ENCODE measurements at places on chromosomes 7 and 10. TPM values are rescaled to one million over a fixed set of nuclear protein-coding genes. Genes with fewer than 3 reads are reported as not detected.

GRCh38 chr10:15313047-15313446, 58.0 kb downstream of the FAM171A1 start:
- no peaks in the 10 kb centered on the region for H3K36me3 ChIP-seq
- no peak for DNase-seq
- H3K27me3 ChIP-seq: no peaks in the 10 kb centered on the region
- H3K4me1 ChIP-seq: no peaks in the 10 kb centered on the region

DNA sequence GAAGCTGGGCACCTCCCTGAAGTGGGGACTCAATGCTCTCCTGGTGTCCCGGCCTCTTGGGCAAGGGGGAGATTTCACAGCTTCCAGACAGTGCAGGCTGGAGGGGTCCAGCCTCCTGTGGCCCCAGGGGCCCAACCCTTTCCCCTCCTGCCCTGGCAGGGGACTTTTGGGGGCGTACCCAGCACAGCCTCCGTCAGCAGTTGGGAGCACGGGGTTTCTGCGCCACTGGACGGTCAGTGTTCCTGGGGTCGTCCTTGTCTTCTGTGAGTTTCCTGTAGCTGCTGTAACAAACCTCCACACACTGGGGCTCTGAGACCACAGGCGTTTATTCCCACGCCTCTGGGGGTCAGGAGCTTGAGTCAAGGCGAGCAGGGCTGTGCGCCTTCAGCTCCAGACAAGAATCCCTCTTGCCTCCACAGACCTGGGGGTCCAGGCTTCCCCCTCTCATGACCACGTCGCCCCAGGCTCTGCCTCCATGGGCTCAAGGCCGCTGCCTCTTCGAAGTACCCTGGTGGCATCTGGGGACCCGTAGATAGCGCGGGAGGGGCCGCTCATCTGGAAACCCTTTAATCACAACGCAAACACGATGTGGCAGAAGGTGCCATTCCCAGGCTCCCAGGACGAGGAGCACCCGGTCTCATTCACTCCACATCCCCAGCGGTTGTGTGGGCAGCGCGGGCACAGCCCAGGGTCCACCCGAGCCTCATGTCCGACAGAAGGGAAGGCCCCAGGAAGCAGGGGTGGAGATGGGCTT, 14.0 kb downstream of the PWWP2B start:
- peaks cover 43% of the 10 kb centered on the region for H3K4me1 ChIP-seq
- H3K27ac ChIP-seq: peak overlapping the region; percentile 81
- H3K36me3 ChIP-seq: no peaks in the 10 kb centered on the region
- no peaks in the 10 kb centered on the region for H3K27me3 ChIP-seq
- no peak for DNase-seq
- H3K4me3 ChIP-seq: peak overlapping the region; percentile 21

GRCh38 chr10:122060250-122060649, 71.3 kb downstream of the TACC2 start:
- peaks cover 5% of the 10 kb centered on the region for H3K4me1 ChIP-seq
- H3K27ac ChIP-seq: peak overlapping the region; percentile 13
- no peaks in the 10 kb centered on the region for H3K36me3 ChIP-seq

GRCh38 chr10:82190432-82191260, 315.7 kb downstream of the NRG3 start:
- DNase-seq: peak; percentile 26
- H3K4me3 ChIP-seq: no peak overlapping the region
- H3K27me3 ChIP-seq: no peaks in the 10 kb centered on the region
- peak overlapping the region; percentile 68 for H3K27ac ChIP-seq

GRCh38 chr10:83871187-83872081, 267.9 kb upstream of the GHITM start:
- no peaks in the 10 kb centered on the region for H3K36me3 ChIP-seq
- DNase-seq: peak; percentile 26
- H3K4me3 ChIP-seq: no peak overlapping the region
- H3K4me1 ChIP-seq: no peaks in the 10 kb centered on the region

DNA sequence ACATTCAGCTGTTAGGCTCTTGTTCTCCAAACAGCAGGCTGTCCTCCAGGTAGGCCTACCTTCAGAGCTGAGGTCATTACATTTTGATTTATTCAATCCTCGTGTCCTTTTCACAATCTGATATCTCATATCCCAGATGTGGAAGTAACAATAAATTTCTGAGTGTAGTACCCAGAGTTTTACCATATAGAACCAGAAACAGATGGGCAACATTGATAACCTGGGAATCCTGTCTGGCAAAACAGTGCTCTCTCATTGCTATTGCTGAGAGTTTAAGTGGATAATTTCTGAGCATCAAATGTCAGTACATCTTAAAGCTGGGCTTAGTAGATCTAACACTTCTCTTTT, 1007.8 kb downstream of the REEP3 start:
- no peak for DNase-seq
- no peaks in the 10 kb centered on the region for H3K36me3 ChIP-seq
- H3K4me3 ChIP-seq: no peak overlapping the region
- peaks cover 6% of the 10 kb centered on the region for H3K27me3 ChIP-seq
- H3K27ac ChIP-seq: no peak overlapping the region

DNA sequence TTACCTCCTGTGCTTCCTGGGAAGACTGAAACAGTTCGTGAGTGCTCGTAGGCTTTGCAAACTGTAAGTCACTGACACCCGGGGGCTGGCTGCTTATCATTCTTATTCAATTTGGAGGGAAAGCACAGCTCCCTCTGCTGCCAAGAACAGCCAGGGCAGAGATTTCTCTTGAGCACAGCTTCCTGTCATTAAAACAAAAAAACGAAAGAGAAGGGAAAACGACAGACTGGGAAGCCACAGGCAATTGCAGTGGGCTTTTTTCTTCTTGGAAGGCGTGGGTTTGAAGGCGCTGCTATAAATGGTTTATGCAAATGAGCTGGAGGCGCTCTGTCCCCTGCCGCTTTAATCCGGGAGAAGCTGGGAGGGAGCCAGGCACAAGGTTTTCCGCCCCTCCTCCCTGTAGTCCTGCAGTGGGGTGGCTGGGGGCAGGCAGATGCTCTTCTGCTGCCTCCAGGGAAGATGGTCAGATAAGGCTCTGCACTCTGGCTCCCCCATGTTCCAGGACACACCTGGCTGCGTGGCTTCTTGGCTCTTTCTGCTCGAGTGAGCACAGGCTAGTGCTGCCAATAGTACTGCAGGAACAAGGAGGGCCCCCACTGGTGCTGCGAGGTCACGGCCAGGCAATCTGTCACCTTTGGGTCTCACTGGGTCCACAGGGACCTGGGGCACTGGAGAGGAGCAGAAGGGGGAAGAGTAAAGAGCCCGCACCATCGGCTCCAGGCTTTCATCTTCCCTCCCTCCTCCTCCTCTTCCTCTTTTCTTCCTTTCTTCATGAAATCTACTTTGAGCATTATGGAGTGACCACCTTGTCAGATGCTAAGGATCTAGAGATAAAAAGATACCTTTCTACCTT, 49.5 kb downstream of the NEURL1 start:
- H3K27ac ChIP-seq: no peak overlapping the region
- no peak for DNase-seq
- no peaks in the 10 kb centered on the region for H3K4me1 ChIP-seq
- H3K27me3 ChIP-seq: no peaks in the 10 kb centered on the region

- no peaks in the 10 kb centered on the region for H3K36me3 ChIP-seq
- no peaks in the 10 kb centered on the region for H3K4me1 ChIP-seq
- DNase-seq: no peak
- H3K27ac ChIP-seq: no peak overlapping the region
- no peak overlapping the region for H3K4me3 ChIP-seq
These were observed 33.5 kb downstream of the HSPA12A start for GRCh38 chr10:116708877-116709276.

The TAF3 gene
- 7.4 TPM for total RNA-seq

The OPN4 gene
- not detected for total RNA-seq

The SLC13A4 gene
- 0.29 TPM for total RNA-seq

The SFTPA1 gene
- total RNA-seq: not detected
